Calu3 (cell line): ENCODE measurements at places on chromosomes 3 and 15.
A peak's percentile ranks its signal among the peaks of the same experiment; 100 is the strongest.

- peak; percentile 16 for DNase-seq
These were observed 756 bp upstream of the RASGRF1 start for GRCh38 chr15:79091204-79091867.

- no peak for DNase-seq
These were observed 130.6 kb downstream of the CTNNB1 start for GRCh38 chr3:41329881-41330280.

GRCh38 chr3:28022916-28023315 lies 218.5 kb upstream of the CMC1 start:
- DNase-seq = peak; percentile 27

DNA sequence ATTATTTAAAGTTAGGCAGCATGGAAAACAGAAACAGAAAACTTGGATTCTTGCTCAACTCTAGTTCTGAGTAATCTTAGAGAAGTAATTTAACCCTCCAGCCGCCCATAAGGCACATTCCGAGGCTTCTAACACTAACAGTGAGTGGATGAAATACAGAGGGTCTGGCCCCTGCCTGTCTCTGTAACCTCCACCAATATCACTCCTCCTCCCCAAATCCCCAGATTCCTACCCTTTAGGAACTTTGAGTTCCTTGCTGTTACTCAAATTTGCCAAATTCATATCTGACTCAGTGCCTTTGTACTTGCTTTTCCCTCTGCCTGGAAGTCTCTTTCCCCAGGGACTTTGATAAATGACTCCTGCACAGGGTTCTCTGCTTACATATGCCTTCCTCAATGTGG lies 112.5 kb upstream of the TGFBR2 start:
- no peak for DNase-seq

- peak; percentile 53 for DNase-seq
These were observed 569.8 kb upstream of the IL12A start for GRCh38 chr3:159418571-159419526.

DNA sequence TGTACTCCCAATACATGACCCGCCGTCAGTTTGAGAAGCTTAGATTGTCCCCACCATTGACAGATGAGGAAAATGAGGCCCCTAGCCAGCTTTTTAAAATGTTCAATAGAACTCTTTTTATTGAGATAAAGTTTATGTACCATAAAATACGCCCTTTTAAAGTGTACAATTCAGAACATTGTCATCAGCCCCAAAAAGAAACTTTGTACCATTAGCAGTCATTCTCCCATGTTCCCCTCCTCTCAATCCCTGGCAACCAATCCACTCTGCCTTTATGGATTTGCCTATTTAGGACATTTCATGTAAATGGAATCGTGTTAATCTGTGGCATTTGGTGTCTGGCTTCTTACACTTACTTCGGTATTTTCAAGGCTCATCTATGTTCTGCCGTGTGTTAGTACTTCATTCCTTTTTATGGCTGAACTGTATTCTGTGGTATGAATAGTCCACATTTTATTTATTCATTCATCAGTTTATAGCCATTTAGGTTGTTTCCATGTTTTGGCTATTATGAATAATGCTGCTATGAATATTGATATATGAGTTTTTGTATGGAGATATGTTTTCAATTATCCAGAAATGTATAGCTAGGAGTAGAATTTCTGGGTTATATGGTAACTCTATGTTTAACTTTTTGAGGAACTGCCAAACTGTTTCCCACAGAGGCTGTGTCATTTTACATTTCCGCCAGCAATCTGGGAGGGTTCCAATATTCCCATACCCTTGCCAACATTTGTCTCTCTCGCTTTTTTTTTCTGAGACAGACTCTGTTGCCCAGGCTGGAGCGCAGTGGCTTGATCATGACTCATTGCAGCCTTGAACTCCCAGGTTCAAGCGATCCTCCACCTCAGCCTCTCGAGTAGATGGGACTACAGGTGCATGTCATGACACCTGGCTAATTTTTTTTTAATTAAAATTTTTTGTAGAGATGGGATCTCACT lies 15.3 kb upstream of the PTPN23 start:
- no peak for DNase-seq

DNA sequence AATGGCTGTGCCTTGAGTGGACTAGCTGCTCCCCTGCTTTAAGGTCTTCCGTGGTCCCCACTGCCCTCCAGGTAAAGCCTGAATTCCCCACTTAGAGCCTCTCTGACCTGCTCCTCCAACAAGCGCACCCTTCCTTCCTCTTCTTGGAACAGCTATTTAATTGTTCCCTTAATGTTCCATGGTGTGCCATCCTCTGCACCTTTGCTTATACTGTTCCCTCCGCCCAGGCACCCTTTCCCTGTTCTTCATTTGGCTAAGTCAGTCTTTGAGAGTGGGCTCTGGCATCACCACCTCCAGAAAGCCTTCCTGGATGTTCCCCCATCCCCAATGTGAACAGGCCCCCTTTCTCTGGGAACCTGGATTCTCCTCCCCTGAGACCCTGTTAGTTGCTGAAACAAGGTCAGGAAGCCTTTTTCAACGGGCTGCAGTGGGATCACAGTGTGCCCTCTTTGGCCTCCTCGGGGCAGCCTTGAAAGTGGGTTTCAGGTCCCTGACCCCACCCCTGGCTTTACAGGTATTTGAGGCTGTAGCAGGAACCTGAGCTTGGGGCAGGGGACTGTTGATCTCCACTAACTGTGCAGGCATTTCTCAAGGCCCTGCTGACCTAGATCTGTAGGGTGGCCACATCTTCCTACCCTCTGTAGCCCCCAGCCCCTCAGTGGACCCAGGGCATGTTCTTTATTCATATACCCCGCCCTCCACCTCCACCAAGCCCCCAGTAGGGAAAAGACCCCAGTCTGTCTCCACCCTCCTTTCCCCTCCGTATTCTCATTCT lies 5.0 kb downstream of the ISLR start:
- DNase-seq = no peak

GRCh38 chr3:144650380-144650779 lies 678.8 kb downstream of the DIPK2A start:
- no peak for DNase-seq

DNA sequence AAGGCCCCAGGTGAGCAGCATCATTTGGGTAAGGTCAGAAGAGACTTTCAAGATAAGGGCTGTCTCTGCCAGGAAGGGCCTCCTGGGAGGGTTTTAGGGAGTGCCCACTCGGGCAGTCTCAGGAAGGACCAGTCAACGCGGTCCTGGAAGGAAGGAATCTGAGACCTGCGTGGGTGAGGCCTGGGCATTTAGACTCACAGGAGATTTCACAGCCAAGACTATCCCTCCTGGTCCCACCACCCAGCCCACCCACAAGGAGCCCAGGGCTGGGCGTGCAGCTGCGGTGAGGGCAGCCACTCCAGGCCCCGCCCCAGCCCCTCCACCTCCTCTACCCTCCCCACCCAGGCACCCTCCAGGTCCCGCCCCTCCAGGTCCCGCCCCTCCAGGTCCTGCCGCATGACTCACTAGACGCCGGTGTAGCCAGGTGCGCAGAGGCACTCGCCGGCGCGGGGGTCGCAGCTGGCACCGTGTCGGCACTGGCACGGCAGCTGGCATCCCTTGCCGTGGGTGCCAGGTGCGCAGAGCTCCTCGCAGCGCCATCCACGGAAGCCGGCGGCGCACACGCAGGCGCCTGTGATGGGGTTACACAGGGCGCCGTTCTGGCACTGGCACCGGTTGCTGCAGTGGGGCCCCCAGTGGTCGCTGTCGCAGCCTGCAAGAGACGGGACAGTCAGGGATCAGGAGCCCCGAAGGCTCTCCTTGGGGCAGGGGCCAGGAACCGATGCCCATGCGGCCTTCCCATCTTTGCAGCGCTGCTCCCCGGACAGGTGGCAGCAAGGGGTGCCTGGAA lies 112.7 kb downstream of the RAB11A start:
- DNase-seq = peak; percentile 78

GRCh38 chr3:100144255-100144866 lies 30.1 kb upstream of the FILIP1L start:
- DNase-seq = no peak

- DNase-seq = no peak
These were observed 139.8 kb downstream of the DUT start for GRCh38 chr15:48471073-48471472.

GRCh38 chr3:43695443-43695842 lies 4.7 kb downstream of the ABHD5 start:
- no peak for DNase-seq

- peak; percentile 1 for DNase-seq
These were observed 29.0 kb downstream of the TTBK2 start for GRCh38 chr15:42891569-42891968.

GRCh38 chr15:85543741-85544155 lies 163.3 kb downstream of the AKAP13 start:
- peak; percentile 56 for DNase-seq

DNA sequence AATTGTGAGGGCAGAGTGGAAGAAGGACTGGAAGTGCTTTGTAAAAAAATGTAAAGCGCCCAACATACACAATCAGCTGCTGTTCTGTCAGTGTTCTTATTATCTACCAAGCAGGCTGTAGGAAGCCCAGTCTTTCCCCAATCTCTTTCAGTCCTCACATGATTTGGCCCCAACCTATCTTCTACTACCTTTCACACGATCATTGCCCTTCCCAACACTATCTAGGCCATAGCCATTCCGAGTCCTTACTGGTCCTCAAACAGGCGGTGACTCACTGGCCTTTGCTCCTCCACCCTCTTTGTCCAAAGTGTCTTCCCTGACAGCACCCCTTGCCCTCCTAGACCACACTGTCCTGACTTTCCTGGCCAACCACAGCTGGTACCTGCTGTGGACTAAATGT lies 861 bp upstream of the RFT1 start:
- no peak for DNase-seq

- DNase-seq = no peak
These were observed 192.4 kb upstream of the IL12A start for GRCh38 chr3:159796226-159796625.

GRCh38 chr15:96457841-96458240 lies 127.3 kb downstream of the NR2F2 start:
- no peak for DNase-seq

DNA sequence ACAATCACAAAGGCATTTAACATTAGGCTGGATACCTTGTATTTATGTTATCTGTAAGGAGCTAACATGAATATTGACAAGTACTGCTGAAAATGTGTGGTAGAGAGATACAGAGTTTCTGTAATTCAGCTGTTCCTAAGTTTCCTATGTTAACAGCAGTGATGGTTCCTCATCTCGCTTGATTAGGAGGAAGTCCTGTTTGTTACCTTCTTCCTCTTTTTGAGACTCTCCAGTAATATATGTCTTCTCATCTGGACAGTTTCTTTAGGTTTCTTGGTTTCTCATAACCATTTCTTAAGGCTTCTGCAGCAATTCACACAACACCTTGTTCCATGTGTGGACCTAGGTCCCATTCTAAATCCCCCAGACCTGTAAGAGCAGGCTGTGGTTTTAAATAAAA lies 11.4 kb upstream of the PEX5L start:
- no peak for DNase-seq

GRCh38 chr3:32602206-32602605 lies 31.5 kb upstream of the DYNC1LI1 start:
- no peak for DNase-seq

DNA sequence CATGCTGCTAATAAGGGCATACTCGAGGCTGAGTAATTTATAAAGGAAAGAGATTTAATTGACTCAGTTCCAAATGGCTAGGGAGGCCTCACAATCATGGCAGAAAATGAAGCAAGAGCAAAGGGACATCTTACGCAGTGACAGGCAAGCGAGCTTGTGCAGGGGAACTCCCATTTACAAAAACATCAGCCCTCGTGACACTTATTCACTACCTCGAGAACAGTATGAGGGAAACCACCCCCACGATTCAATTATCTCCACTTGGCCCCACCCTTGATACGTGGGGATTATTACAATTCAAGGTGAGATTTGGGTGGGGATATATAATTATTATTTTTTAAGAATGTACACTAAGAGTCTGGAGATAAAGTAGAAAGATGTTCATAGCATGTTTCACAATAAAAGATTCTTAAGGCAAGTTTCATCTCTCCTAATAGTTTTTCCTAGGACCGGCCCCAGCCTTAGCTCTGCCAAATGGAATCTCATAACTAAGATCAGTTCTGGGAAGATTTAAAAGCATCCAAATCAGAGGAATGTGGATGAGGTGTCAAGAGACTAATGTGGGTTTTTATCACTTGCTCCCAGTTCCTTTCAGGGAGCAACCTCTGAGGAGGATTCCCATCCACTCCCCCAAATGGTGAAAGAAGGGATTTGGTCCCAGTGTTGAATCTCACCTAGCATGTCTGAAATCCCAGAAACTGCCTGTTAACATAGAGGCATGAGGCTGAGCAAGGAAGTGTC lies 221.0 kb downstream of the ZMAT3 start:
- DNase-seq = no peak

DNA sequence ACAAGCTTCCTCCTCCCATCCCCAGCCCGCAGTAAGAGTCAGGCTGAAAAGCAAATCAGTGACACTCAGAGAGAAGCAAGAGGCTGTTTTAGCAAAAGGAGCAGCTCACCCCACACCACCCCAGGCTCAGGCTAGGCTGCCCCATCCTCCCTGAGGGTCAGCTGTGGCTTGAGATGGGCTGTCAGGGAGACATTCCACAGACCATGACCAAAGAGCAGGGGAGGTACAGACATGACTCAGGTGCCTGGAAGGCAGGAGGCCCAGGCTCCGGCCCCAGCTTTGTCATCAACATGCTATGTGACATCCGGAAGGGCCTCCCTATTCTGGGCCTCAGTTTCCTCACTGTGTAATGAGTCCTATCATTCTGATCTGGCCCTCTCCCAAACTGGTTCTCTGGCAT lies 24.7 kb downstream of the HCN4 start:
- no peak for DNase-seq

DNA sequence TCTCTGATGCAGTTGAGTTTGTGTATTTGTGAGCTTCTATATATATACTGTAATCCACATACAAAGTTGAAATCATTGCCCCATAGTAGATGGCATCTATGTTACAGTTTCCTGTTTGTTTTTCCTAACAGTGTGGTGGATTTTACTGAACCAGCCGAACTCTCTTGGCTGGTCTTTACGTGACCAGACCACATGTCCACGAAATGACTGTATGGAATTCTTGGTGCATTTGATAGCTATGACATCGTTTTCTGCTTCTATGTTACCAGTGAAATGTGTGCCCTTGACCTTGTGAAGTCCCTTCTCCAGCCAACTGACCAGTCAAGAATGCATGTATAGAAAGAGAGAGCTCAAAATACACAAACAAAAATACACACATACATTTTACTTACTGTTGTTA lies 1.8 kb downstream of the KCNMB2 start:
- no peak for DNase-seq

DNA sequence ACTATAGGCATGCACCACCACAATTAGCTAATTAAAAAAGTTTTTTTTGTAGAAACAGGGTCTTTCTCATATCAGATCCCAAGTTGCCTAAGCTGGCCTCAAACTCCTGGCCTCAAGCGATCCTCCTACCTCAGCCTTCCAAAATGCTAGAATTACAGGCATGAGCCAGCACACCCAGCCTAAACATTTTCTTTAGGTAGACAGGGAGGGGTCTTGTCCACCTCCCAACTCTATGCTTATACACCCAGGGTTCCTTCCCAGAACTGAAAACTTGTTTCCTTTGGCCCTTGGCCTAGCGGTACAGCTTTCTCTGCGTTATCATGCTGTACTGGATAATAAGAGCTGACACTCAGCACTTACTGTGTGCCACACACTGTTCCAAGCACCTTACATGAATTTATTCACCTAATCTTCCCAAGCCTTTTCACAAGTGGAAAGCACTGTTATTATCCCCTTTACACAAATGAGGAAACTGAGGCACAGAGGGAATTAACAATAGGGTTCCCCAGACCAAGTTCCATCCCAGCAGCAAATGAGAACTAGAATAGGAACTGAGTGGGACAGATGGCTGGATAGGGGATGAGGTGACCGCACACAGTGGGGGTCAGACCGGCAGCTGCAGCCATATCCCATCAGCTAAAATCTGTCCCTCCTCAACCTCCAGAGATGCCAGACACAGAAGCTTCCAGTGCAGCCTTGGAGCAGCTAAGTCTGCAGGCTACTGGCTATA lies 150.8 kb downstream of the MEGF11 start:
- no peak for DNase-seq

- no peak for DNase-seq
These were observed 94.2 kb downstream of the ZBTB20 start for GRCh38 chr3:115052906-115053305.
